ENCODE measurements at places on chromosomes 2 and 18. TPM values are rescaled to one million over a fixed set of nuclear protein-coding genes. Genes with fewer than 3 reads are reported as not detected.

The PLCD4 gene
- total RNA-seq: 0.89 TPM

The DAPL1 gene
- not detected for total RNA-seq

The G6PC2 gene
- total RNA-seq: not detected

The CXCR1 gene
- not detected for total RNA-seq

The UGT1A3 gene
- not detected for total RNA-seq

DNA sequence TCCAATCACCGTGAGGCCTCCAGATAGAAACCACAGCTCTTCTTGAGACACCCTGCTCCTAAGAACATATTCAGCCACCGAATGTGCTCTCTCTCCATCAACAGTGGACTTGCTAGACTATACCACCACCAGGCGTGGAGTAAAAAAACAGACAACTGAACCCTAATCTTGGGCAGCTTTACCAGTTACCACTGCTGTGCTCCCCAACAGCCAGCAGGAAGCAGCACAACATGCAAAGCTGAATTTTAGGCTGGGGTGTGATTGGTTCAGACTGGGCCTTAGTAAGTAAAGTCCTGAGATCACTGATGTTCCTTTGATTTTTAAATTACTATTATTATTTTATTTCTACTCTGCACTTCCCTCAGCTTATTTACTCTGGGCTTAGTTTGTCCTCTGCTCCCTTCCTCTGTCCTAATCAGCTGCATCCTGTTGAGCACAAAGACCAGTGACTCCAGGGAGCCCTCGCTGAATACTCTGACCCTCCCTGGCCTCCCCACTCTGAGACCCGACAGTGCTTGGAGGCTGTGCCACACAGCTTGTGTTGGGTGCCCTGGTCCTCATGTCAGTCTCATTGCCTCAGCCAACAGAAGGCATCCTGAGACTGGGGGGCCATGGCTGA is 21.9 kb downstream of the MRPL35 start:
- H3K4me1 ChIP-seq: peaks cover 17% of the 10 kb centered on the region
- DNase-seq: peak; percentile 29
- H3K27ac ChIP-seq: no peak overlapping the region
- H3K36me3 ChIP-seq: no peaks in the 10 kb centered on the region
- no peaks in the 10 kb centered on the region for H3K27me3 ChIP-seq

DNA sequence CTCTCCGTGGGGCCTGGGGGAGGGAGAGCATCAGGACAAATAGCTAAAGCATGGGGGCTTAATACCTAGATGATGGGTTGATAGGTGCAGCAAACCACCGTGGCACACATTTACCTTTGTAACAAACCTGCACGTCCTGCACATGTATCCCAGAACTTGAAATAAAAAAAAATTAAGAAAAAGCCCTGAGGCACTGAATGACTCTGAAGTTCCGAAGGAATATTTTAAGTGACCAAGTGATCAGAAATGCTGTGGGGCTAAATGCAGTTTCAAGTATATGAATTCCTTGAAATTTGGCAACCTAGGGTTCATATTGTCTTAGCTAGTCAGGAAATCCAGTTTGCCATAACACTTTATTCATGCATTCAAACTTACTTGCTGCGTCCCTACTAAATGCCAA is 127.5 kb downstream of the MC4R start:
- no peak overlapping the region for H3K27ac ChIP-seq
- no peak for DNase-seq
- no peaks in the 10 kb centered on the region for H3K4me1 ChIP-seq
- H3K4me3 ChIP-seq: no peak overlapping the region
- no peaks in the 10 kb centered on the region for H3K27me3 ChIP-seq

DNA sequence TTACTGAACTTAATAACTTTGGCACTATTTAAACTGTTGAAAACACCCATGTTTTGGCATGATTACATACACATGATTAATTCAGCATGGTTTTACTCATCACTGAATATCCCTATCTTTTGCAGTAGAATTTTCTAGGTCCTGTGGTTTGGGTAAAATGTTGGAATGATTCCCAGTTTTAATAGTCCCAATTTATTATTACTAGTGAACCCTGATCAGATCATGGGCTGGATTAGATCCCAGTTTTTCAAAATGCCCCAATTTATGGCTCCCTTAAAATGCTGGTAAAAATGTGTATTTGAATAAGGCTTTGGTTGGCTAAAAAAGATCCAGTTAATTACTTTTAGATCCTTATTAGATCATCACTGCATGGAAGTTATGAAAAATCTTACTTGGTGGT is 273.6 kb upstream of the NRP2 start:
- H3K4me1 ChIP-seq: peaks cover 19% of the 10 kb centered on the region
- no peak overlapping the region for H3K27ac ChIP-seq
- H3K4me3 ChIP-seq: no peak overlapping the region
- no peaks in the 10 kb centered on the region for H3K27me3 ChIP-seq
- DNase-seq: peak; percentile 67
- H3K36me3 ChIP-seq: no peaks in the 10 kb centered on the region

DNA sequence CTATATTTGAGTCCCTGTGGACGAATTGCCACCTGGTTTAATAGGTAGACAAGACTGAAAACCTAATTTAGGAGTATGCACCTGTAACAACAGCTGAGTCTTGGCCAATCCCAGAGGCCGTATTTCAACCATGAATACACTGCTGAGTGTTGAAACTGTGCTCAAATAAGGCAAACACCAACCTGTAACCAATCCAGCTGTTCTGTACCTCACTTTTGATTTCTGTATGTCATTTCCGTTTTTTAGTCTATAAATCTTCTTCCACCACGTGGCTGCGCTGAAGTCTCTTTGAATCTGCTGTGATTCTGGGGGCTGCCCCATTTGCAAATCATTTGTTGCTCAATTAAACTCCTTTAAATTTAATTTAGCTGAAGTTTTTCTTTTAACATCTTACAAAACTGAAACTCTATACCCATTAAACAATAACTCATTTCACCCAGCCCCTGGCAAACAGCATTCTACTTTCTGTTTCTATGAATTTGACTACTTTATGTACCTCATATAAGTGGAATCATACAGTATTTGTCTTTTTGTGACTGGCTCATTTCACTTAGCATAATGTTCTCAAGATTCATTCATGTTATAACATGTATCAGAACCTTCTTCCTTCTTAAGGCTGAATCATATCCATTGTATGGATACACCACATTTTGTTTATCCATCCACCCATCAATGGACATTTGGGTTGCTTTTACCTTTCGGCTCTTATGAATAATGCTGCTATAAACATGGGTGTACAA is 7.5 kb upstream of the YPEL5 start:
- no peak for DNase-seq
- no peak overlapping the region for H3K27ac ChIP-seq
- H3K4me3 ChIP-seq: no peak overlapping the region
- H3K27me3 ChIP-seq: peaks cover 8% of the 10 kb centered on the region
- no peaks in the 10 kb centered on the region for H3K4me1 ChIP-seq

DNA sequence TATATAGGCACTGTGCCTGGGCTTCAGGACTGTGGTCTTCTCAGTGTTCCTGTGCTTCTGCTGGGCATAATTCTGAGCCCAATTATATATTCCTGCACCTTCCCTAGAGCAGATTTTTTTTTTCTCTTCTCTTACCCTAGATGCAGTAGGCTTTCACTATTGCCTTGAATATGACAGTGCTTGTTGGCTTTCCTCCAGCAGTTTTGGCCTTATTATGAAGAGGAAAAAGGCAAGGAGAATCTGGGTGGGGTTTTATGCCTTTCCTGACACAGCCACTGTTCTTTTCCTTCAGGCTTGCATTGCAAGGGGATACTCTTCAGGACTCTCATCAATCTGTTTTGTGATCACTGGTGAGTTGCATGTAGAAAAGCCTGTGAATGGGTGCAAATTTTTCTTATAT is 221.9 kb upstream of the CELF4 start:
- no peaks in the 10 kb centered on the region for H3K27me3 ChIP-seq
- H3K4me1 ChIP-seq: no peaks in the 10 kb centered on the region
- DNase-seq: no peak
- no peak overlapping the region for H3K4me3 ChIP-seq
- no peaks in the 10 kb centered on the region for H3K36me3 ChIP-seq
- no peak overlapping the region for H3K27ac ChIP-seq

- H3K4me1 ChIP-seq: no peaks in the 10 kb centered on the region
- H3K27ac ChIP-seq: no peak overlapping the region
- H3K36me3 ChIP-seq: no peaks in the 10 kb centered on the region
- no peak overlapping the region for H3K4me3 ChIP-seq
Observed at GRCh38 chr18:3932276-3932675, 482.3 kb downstream of the TGIF1 start.

DNA sequence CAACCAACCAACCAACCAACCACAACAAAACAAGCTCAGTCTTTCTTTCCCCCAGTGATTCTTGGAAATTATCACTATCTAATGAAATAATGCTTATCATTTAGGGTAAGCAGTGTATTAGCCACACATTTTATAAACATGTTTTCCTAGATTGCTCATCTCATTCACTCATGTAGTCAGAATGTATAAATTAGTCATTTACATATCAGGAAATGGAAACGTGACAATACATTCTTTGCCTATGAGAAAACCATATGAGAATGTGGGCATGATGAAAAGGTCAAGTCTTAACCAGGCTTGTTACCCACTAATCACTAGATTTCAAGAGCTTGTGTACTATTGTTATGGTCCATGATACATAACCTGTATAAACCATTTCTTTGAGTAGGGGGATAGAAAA is 1583.4 kb upstream of the PIK3C3 start:
- peak; percentile 72 for DNase-seq
- H3K27me3 ChIP-seq: no peaks in the 10 kb centered on the region
- H3K36me3 ChIP-seq: no peaks in the 10 kb centered on the region
